ENCODE measurements at places on chromosomes 4 and X.

GRCh38 chrX:96889726-96890125, 6.0 kb downstream of the RPA4 start:
- H3K27ac ChIP-seq: no peak overlapping the region
- peaks cover 9% of the 10 kb centered on the region for H3K4me1 ChIP-seq
- peaks cover 2% of the 10 kb centered on the region for H3K36me3 ChIP-seq
- H3K4me3 ChIP-seq: no peak overlapping the region
- no peaks in the 10 kb centered on the region for H3K27me3 ChIP-seq

- no peaks in the 10 kb centered on the region for H3K36me3 ChIP-seq
- no peak for DNase-seq
- no peaks in the 10 kb centered on the region for H3K4me1 ChIP-seq
Measured at GRCh38 chr4:22552812-22553211, 36.9 kb upstream of the ADGRA3 start.

GRCh38 chr4:61772126-61772525, 572.0 kb downstream of the ADGRL3 start:
- DNase-seq: no peak
- H3K4me1 ChIP-seq: peaks cover 4% of the 10 kb centered on the region
- peaks cover 1% of the 10 kb centered on the region for H3K36me3 ChIP-seq
- no peaks in the 10 kb centered on the region for H3K27me3 ChIP-seq
- H3K4me3 ChIP-seq: no peak overlapping the region

DNA sequence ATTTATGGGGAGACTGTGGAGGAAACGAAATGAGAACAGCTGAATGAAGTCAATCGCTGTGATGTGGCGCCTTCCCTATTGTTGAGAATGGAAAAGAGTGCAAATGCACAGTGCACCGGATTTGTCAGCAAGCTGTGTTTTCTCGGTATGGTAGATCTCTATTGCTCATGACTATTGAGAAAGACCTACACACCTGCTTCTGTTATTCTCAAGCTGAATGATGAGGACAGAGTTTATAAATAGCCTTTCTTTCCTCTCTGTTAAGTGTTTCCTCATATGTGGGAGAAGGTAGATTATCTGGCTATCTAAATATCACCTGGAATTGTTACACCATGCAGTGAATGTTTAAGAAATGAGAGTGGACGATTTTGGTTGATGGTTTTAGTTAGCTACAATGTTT, 650.7 kb downstream of the IL1RAPL1 start:
- no peak overlapping the region for H3K4me3 ChIP-seq
- no peak for DNase-seq
- H3K27me3 ChIP-seq: no peaks in the 10 kb centered on the region
- H3K27ac ChIP-seq: no peak overlapping the region
- no peaks in the 10 kb centered on the region for H3K36me3 ChIP-seq

DNA sequence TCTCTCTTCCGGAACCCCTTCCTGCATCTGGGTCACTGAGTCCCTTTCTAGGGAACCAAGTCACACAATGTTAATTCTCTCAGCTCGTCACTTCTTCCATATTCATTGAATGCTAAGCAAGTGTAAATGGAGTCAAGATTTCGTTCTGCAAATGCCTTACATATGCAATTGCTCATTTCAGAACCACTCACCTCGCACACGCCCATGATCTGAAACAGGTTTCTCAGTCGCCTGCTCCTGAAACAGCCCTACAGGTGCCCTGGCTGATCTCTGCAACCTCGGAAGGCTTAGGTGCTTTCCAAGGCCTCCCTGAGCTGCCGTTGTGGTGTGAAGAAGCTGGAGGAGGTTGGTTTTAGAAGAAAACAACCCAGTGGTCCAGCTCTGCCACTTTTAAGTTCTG, 100.8 kb upstream of the MSX1 start:
- H3K36me3 ChIP-seq: no peaks in the 10 kb centered on the region
- H3K4me3 ChIP-seq: no peak overlapping the region
- no peak overlapping the region for H3K27ac ChIP-seq
- no peak for DNase-seq
- H3K4me1 ChIP-seq: peaks cover 10% of the 10 kb centered on the region

- peaks cover 10% of the 10 kb centered on the region for H3K4me1 ChIP-seq
- no peak overlapping the region for H3K4me3 ChIP-seq
- peaks cover 7% of the 10 kb centered on the region for H3K27me3 ChIP-seq
- no peak overlapping the region for H3K27ac ChIP-seq
Measured at GRCh38 chr4:168605411-168605810, 108.6 kb downstream of the PALLD start.

All from progenitor cell of endocrine pancreas (in vitro differentiated cells).